ENCODE measurements at places on chromosomes 16 and 17.
A peak's percentile ranks its signal among the peaks of the same experiment; 100 is the strongest.

DNA sequence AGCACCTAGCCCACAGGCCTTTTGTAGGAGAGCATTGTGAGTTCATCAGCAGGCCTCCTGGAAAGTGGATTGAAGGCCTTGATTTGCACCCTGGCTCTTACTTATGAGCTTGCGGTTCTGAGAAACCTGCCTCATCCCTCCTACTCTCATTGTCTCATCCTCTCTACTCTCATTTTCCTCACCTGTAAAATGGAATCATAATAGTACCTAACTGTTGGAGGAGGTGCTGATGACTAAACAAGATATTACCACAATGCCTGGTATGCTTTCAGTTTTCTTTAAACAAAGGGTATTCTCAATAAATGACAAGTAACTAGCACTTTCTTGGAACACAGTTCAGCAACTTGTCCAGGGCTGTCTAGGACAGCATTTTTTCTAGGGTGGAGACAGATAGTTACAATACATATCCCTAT is 243.1 kb upstream of the MAF start:
- no peak for DNase-seq

DNA sequence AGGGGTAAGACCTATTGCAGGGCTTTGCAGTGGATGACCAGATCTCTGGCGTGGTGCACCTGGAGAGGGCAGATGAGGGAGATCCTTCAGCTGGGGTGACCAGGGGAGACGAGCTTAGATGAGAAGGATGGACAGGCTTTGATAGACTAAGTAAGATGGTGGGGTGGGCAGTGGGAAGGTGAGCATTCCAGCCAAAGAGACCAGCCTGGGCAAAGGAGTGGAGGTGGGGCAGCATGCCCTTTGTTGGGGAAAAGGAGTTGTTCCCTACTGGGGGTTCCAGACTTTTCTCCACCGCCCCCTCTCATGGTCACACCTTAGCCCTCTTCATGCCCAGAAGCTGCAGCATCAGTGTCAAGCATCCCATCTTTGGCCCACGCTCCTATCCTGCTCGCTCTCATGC is 27.6 kb downstream of the ANKRD40 start:
- DNase-seq, result no peak

DNA sequence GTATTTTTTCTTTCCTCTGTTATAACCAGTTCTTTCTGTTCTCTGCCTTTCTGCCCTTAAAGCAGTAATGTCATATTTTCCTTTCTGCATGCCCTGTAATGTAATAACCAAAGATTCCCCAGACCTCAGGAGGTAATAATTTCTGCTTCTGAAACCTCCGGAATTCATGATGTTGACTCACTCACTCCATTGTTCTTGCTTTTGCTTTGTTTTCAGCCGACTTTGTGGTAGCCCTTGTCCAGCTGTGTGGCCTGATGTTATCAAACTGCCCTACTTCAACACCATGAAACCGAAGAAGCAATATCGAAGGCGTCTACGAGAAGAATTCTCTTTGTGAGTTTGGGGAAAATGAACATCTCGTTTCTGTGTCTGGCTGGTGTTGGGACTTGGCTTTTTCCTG is 55.9 kb downstream of the CDK12 start:
- no peak for DNase-seq

- DNase-seq, result peak; percentile 65
These were observed 31.9 kb downstream of the UBE2O start for GRCh38 chr17:76421044-76421407.

DNA sequence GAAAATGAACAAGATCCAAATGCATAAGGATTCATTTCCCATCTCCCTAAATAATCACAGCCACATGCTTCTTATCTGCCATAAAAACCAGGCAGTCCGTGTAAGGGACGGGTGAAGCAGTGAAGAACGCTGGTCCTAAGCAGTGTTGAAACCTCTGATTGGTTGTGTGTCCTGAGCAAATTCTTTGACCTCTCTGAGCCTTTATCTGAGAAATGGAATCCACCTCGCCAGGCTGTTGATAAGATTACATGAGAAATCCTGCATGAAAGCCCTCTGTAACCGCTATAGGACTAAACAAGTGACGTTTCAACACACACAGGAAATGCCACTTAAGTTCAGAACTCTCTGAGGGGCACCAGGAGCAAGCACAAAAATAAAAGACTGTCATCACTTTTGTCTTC is 26.8 kb downstream of the GAS7 start:
- DNase-seq, result peak; percentile 58

DNA sequence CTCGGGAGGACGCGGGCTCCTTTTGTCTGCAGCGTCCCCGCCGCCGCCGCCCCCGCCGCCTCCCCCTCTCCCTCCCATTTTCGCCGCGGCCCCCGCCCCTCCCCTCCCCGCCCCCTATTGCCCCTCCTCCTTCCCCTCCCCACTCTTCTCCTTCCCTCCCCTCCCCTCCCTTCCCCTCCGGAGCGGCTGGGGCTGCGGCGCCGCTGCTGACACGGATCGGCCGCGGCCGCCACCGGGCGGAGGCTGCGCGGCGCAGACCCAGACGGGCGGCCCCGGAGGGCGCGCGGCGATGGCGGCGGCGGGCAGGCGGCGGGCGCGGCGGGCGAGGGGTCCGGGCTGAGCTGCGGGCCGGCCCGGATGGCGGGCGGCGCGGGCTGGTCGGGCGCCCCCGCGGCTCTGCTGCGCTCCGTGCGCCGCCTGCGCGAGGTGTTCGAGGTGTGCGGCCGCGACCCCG is at the start of gene RAB11FIP4:
RAB11FIP4 (plus strand) TSS at position 180 of the 454 bp plus-strand sequence; CDS start at position 358, 178 bp downstream.
- DNase-seq, result peak; percentile 41

DNA sequence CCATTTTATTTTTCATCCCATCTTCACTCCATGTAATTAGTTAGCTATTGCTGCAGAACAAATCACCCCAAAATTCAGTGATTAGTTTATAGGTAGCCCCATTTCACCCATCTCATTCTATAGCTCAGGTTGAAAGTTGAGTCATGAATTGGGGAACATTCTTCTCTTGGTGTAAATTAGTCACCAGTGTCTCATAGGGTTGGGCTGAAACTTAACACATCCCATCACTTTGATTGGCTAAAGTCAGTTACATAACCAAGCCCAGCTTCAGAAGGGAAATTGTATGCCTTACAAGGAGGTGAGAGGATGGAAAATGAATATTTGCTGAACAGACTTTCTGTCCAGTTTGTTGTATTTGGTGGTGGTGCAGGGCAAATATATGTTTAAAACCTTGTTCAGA is 477.5 kb downstream of the WWOX start:
- DNase-seq, result no peak

- no peak for DNase-seq
These were observed 583.4 kb upstream of the PSMD7 start for GRCh38 chr16:73713251-73713650.

- DNase-seq, result no peak
These were observed 62.8 kb downstream of the CDK5R1 start for GRCh38 chr17:32549559-32549958.

GRCh38 chr17:39622380-39623006 is 4.3 kb upstream of the PPP1R1B start:
- DNase-seq, result no peak

DNA sequence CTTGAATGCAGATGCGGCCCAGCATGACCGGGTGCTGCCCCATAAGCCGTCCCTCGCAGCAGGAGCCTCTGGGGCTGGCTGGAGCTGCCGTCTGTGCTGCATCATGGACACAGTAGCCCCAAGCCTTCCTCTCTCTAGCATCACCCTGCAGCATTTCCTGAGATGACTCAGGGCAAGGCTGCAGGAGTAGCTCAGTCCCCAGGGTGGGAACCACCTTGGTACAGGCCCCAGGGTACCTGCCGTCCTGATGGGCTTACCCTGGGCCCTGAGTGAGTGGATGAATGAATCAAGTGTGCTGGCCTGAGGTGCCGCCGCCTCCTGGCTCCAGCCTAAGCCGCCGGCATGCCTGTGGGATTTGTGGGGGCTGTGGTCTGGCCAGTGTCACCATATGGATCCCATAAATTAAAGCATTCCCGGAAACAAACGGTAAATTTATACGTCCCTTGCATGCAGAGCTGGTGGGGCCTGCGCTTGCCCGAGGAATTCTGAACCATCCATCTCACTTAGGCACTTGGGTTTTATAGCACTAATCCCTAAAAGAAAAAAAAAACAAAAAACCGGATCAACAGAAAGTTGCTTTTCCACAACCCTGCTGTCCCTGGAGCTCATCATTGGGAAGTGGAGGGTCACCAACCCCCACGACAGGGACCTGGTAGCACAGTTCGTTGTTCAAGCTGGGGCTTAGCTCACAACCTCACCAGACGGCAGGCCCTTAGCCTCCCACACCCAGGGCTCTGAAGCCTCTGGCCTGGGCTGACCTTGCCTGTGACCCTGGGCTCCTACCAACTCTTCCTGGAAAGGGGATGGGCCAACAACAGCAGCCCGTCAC is 242.6 kb upstream of the CIBAR2 start:
- peak; percentile 96 for DNase-seq

Data from fibroblast of skin of scalp (primary cell).